Stimulated activated naive CD4-positive, alpha-beta T cell (primary cell): ENCODE measurements at places on chromosomes 7 and 10.

DNA sequence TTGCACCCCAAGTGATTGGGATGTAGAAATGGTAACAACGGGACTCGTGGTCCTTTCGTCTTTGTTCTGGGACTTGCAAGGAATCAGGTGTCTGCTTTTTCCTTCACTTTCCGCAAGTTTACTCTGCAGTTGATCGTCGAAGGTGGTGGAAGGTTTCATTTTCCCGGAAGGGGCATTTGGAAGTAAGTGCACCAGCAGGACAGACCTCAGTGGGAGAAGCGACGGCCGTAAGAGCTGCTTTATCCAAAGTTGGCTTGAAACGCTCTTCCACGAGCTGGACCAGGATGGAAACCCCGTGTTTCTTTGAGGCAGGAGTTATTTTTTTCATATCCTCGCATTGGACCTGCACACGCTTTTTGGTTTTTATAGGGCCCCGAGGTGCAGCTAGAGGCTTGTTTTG is 1.2 kb downstream of the BRI3 start:
- no peak for DNase-seq

DNA sequence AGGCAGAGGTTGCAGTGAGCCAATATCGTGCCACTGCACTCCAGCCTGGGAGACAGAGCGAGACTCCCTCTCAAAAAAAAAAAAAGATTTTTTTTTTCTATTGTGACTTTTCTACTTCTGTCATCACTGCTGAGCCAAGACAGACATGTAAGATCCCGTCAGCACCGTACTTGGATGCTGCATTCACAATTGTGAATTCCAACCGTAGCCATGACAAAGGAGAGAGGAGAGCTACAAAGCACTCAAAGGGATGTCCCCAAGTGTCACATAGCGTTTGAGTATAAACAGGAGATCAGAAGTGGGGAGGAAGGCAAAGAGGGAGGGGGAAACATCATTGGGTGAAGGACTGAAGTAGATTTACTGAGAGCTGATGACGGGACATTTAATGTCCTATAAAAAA is 144.2 kb downstream of the PRPF18 start:
- no peak for DNase-seq

- no peak for DNase-seq
These were observed 50.4 kb upstream of the EBF3 start for GRCh38 chr10:130014263-130015074.

DNA sequence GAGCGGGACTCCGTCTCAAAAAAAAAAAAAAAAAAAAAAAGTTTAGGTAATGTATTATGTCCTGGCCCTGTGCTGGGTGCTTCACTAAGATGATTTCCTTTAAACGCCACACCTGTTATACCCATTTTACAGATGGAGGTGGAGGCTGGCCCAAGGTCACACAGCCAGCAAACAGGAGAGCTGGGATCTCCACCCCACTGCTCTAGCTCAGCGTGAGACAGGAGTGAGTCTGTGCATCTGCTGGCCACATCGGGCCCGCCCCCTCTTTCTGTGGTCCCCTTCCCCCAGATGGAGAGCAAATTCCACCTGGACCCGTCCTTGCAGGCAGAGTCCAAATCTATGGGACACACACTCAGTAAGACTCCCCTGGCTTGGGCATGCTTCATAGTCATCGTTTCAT is 51.0 kb downstream of the LHPP start:
- DNase-seq = no peak

DNA sequence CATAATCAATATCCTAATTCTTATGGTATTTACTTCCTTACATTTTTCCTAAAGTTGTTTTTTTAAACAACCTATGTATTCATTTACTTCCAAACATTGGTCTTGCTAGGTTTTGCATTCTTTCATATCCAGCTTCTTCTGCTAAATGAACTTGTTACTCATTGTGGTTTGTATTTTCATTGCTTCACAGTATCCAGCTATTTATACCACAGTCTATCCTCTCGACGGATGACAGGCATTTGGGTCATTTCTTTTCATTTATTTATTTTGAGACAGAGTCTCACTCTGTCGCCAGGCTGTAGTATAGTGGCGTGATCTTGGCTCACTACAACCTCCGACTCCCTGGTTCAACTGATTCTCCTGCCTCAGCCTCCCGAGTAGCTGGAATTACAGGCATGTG is 66.8 kb downstream of the CCDC6 start:
- no peak for DNase-seq

GRCh38 chr7:154388412-154388811 is 336.2 kb downstream of the DPP6 start:
- DNase-seq = no peak

- no peak for DNase-seq
These were observed 63.3 kb downstream of the MRC1 start for GRCh38 chr10:17872191-17873091.

- DNase-seq = no peak
These were observed 196.7 kb downstream of the MTERF1 start for GRCh38 chr7:91683823-91684222.

DNA sequence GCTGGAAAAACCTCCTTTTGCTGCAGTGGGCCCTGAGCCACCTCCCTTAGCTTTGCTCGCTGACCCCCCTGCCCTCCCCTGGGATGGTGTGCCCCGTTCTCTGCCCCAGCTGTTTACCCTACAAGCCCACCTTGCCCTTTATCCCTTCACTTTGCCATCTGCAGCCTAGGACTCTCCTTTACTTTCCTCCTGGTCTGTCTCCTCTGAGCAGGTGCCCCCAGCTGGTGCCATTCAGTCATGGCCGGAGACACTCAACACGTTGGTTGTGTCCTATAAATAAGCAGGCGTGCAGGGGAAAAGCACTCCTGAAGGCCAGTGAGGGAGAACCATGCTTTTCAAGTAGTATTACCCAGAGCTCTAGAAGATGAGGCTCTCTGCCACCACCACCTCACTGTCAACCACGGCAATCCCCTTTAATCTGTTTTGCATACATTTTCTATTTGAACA is 6.1 kb downstream of the RASSF4 start:
- no peak for DNase-seq

DNA sequence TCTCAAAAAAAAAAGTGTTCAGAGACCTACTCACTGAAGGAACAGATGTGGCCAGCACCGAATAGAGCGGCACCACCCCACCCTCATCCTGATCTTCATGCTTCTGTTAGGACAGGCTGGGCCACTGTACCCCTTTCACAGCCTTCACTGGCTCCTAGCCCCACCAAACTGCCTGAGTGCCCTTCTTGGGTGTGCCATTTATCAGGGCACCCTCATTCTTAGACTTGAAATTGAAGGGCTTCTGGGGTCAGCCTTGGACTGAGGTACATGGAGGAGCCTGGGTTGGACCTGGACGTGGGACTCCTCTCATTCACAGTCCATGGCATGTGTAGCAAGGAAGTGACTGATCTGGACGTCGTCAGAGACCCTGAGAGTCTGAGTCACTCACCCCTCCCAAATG is 190.3 kb downstream of the COBL start:
- DNase-seq = no peak

- DNase-seq = no peak
These were observed 565.5 kb upstream of the IGFBP3 start for GRCh38 chr7:46486256-46487206.

- peak; percentile 62 for DNase-seq
These were observed 63.5 kb downstream of the ZNF365 start for GRCh38 chr10:62437696-62438095.

DNA sequence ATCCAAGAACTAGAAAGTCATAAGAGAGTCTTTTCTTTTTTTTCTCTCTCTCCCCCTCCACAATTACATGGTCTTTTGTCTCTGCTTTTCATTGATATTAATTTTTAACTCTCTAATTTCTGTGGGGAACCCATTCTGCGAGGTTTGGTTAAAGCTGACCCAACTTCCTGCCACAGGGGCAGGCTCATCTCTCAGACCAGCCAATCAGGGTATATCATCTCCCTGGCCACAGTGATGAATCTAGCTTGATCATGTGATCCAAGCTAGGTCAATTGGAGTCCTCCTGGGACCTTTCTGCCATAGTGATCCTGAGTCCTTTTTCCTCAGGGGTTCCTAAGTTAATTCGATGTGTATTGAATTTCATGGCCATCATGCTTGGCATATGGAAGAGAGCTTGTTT is 38.0 kb upstream of the TRUB1 start:
- DNase-seq = no peak

- no peak for DNase-seq
These were observed 41.8 kb upstream of the LRRC18 start for GRCh38 chr10:48981310-48981907.

GRCh38 chr7:127514499-127514898 is 70.9 kb downstream of the GCC1 start:
- DNase-seq = peak; percentile 1

- peak; percentile 85 for DNase-seq
These were observed 15.6 kb downstream of the PDAP1 start for GRCh38 chr7:99392659-99393354.

DNA sequence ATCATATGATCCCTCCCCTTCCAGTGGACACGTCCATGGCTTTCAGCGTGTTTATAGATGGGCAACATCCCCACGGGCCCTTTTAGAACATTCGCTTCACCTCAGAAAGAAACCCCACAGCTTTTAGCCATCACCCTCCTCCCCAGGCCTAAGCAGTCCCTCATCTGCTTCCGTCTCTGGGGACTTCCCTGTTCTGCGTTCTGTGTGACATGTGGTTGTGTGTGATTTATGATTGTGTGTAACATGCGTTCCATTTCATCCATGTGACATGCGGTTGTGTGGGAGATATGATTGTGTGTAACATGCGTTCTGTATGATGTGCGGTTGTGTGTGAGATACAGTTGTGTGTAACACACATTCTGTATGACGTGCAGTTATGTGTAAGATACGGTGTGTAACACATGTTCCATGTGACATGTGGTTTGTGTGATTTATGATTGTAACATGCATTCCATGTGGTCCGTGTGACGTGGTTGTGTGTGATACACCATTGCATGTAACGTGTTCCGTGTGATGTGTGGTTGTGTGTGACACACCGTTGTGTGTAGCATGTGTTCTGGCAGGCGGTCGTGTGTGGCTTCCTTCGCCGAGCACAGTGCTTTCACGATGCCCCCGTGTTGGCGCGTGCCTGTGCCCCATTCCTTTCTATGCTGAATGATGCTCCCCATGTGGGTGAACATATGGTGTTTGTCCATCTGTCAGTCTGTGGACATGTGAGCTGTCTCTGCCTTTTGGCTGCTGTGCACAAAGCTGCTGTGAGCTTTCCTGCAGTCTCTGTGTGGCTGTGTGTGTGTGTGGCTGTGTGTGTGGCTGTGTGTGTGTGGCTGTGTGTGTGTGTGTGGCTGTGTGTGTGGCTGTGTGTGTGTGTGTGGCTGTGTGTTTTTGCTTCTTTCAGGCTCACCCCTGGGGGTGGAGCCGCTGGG is 26.2 kb downstream of the PWWP2B start:
- DNase-seq = no peak

DNA sequence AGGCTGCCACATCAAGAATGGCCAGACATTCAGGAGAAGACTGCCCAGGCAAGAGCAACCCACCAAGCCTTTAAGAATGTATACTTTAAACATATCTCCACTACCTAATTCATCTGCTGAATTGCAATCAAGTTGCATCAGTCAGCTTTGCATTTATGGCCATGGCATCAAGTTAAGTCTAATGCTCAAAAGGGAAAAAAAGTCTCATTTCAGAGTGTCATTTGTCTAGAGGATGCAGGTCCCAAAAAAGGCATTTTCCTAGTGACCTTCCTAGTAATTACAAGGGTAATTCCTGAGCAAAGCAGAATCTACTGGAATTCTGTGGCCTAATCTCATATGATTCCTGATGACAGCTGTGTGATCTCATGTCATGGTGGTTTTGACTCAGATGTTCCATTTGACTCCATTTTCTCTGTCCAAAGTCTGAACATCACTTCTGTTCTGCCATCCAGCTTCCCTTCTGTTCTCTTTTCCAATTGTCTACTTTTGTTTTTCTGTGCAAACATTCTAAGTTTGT is 7.3 kb upstream of the CABCOCO1 start:
- no peak for DNase-seq
